M059J (cell line): ENCODE measurements at places on chromosomes 7 and 10. TPM values are rescaled to one million over a fixed set of nuclear protein-coding genes. Genes with fewer than 3 reads are reported as not detected.

PKD1L1 gene
- 0.02 and 2.7 TPM in 2 replicates for total RNA-seq

TMEM229A gene
- not detected in 2 replicates for total RNA-seq

WNT16 gene
- 0.17 TPM in 1 of 2 replicates, not detected in the other for total RNA-seq

HOXA3 gene
- 0.86 and 8.6 TPM in 2 replicates for total RNA-seq

OR2A25 gene
- total RNA-seq = not detected in 2 replicates

FOXP2 gene
- total RNA-seq = not detected in 2 replicates

IL15RA gene
- total RNA-seq = 14.9 and 26.3 TPM in 2 replicates

TRIM73 gene
- 0.10 and 0.12 TPM in 2 replicates for total RNA-seq

ANXA8L1 gene
- 0.37 and 2.9 TPM in 2 replicates for total RNA-seq

UBE2D1 gene
- total RNA-seq = 23.7 and 24.3 TPM in 2 replicates

SGMS1 gene
- total RNA-seq = 21.0 and 23.1 TPM in 2 replicates

TRDMT1 gene
- 2.6 and 3.3 TPM in 2 replicates for total RNA-seq

DNA sequence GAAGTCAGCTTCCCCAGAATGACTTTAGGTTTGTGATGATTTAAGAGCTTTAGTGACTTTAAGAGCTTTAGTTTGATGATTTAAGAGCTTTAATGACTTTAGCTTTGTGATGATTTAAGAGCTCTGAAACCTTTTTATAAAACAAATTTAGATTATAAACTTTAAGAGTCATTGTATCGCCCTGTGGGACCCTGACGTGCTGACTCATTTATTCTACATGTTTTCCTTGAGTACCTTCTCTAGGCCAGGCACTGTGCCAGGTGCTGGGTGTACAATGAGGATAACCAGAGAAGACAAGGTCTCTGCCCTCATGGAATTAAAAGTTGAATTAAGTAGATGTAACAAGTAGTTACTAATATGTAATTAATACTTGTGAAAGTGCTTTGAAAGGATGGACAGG is 45.4 kb downstream of the CNNM1 start:
- peak; percentile 91 for DNase-seq

GRCh38 chr7:68266004-68266579 is 1269.5 kb downstream of the TYW1 start:
- DNase-seq = no peak

DNA sequence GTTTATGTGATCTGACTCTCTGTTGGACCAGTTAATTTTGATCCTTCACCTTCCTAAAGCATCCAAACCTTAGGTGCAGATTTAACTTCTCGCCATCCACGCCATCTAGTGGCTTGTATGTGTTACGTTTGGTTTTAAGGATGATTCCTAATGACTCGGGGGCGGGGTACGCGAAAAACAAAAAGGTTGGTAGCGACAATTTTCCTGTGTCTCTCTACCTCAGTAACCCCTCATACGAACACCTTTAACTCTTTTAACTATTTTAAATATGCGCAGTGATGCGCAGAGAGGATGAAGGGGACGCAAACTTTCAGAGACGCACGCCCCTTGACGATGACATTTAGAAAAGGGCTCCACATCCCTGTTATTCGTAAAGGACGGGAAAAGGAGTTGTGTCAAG is 714 bp upstream of the KCND2 start:
- peak; percentile 25 for DNase-seq

GRCh38 chr7:67754651-67755050 is 758.0 kb downstream of the TYW1 start:
- DNase-seq = peak; percentile 94

DNA sequence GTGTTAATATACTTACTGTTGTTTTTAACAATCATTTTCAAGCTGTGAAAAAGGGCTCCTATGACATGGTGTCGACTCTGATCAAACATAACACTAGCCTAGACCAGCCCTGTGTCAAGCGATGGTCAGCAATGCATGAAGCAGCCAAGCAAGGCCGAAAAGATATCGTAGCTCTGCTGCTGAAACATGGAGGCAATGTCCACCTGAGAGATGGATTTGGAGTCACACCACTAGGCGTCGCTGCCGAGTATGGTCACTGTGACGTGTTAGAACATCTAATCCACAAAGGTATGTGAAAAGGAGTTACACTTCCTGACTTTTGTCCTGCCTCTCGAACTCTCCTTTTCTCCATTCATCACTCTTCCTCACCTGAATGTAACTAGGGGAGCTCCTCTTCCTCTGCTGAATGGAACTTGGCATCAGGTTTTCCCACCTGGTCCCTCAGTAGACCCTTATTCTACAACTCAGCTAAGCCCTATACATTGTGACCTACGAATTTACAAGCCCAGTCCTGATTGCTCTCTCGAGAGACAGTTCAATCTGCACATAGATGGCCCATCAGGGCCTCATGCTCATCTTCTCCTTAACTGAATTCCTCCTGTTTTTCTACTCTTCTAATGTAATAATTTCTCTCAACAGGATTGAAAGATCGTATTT is 23.0 kb downstream of the ASB15 start:
- peak; percentile 53 for DNase-seq

- DNase-seq = no peak
Measured at GRCh38 chr7:7569081-7569527, 2.4 kb downstream of the MIOS start.

- no peak for DNase-seq
Measured at GRCh38 chr10:29117781-29118180, 171.1 kb upstream of the LYZL1 start.

GRCh38 chr10:93315246-93315645 is 166.9 kb downstream of the MYOF start:
- DNase-seq = no peak

DNA sequence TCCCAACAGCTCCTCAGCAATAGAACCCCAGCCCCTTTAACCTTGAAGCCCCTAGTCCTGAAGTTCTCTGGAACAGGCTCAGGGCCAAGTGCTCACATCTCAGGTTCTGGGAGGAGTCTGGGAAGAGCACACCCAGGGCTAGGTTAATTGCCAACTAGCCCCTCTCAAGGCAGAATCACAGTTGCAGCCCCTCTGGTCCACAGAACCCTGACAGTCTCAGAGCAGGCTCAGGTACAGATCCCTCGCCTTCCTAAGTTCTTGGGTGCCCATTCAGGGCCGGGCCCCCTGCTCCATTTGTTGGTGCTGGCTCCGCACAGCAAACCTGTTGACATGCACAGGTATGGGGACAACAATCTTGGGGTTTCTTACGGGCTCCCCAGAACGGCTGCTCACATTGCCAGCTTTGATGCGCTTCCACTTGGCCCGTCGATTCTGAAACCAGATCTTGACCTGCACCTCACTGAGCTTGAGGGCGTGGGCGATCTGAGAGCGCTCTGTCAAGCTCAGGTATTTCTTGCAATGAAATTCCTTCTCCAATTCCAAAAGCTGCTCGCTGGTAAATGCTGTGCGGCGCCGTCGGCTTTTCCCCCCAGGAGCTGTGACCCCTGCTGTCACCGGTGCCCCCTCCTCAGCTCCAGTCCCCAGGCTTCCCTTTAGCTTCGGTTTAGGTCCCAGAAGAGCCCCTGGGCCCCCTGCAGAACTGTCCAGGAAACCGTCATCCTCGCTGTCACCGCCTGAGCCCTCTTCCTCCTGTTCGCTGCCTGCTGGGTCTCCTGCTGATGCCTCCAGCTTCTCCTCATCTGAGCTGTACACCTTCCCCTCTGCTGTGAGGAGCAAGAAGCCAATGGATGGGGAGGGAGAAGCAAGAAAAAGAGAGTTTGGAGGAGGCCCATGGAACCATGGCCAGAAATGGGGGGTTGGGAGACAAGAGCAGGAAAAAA is 18.9 kb downstream of the GBX1 start:
- DNase-seq = no peak

DNA sequence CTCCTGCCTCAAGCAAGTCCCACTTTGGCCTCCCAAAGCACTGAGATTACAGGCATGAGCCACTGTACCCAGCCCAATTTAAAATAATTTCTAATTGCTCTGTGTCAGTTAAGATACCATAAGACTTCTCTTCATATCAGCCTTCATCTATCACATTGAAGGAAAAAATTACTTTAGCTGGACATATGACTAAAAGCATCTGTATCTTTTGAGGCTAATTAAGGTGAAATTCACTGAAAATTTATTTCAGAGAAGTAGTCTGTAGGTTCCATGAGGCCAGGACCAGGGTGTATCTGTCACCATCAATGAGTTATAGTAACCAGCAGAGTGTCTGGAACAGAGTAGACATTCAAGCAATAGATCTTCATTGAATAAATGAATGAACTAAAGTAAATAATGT is 205.2 kb upstream of the PHYHIPL start:
- DNase-seq = no peak

GRCh38 chr7:31457551-31457950 is 56.3 kb upstream of the ITPRID1 start:
- DNase-seq = no peak

GRCh38 chr7:112638675-112639400 is 151.4 kb downstream of the TMEM168 start:
- DNase-seq = no peak

GRCh38 chr10:77926566-77927401 is at the start of gene DLG5:
TSS of gene DLG5 (minus strand) at chr10:77926755. CDS start at chr10:77926520, 235 bp downstream.
- peak; percentile 60 for DNase-seq

DNA sequence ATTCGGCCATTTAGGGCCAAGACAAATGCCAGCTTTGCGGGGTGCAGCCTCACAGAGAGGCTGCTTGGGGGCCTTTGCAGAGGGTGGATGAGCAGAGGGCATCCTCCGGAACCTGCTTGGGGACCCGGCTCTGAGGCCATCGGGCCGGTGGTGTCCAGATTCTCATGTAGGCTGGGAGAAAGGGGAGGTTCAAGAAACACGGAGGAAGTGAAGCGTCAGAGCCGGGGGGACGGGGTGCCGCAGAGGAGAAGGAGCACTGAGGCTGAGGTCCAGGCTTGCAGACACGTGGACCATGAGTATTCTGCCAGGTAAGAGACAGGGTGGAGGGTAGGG is 150.7 kb upstream of the SHH start:
- DNase-seq = no peak

- DNase-seq = no peak
Measured at GRCh38 chr7:16718111-16718656, 35.4 kb upstream of the TSPAN13 start.
